ENCODE measurements at places on chromosomes 1 and 21.

GRCh38 chr1:226491093-226491850 lies 57.3 kb upstream of the STUM start:
- no peak for DNase-seq

- DNase-seq, result no peak
Observed at GRCh38 chr1:197304638-197305200, 36.7 kb downstream of the CRB1 start.

GRCh38 chr21:25179116-25179515 lies 428.2 kb downstream of the MRPL39 start:
- DNase-seq, result no peak

GRCh38 chr1:230267338-230268065 lies 158.6 kb downstream of the PGBD5 start:
- DNase-seq, result no peak

DNA sequence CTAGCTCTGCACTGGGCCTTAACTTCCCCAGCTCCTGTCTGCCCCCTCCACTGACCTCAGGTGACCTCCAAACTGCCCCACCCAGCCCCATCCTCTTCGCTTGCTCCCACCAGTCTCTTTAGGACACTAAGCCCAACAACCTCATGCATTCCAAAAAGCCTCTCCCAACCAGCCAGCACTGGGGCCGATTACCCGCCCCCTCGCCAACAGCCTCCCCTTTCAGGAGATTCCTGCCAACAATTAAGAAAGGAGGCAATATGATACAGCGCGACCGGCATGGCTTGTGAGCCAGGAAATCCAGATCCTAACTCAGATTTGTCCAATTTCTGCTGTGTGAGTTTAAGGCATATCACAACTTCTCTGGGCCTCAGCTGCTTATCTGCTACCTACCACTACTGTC lies 14.7 kb downstream of the KANK4 start:
- no peak for DNase-seq

GRCh38 chr1:16127676-16128337 lies 28.1 kb downstream of the EPHA2 start:
- DNase-seq, result no peak

GRCh38 chr21:37547615-37548200 lies 181.1 kb downstream of the DYRK1A start:
- no peak for DNase-seq

DNA sequence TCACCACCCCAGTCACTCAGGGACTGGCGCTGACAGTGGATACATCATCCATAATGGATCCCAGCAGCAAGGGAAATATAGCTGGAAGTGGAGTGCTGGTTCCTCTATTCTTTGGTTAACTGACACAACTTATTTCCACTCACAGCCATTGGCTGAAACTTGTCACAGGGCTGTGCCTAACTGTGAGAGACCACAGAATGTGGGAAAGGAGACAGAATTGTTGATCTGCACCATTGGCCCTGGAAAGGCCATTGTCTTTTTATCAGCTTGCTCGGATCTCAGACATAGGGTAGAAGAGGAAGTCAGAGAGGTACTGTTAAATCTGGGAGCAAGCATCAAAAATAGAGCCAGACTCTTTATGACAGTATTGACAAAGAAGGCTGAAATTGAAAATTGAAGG lies 451.3 kb downstream of the AJAP1 start:
- no peak for DNase-seq

DNA sequence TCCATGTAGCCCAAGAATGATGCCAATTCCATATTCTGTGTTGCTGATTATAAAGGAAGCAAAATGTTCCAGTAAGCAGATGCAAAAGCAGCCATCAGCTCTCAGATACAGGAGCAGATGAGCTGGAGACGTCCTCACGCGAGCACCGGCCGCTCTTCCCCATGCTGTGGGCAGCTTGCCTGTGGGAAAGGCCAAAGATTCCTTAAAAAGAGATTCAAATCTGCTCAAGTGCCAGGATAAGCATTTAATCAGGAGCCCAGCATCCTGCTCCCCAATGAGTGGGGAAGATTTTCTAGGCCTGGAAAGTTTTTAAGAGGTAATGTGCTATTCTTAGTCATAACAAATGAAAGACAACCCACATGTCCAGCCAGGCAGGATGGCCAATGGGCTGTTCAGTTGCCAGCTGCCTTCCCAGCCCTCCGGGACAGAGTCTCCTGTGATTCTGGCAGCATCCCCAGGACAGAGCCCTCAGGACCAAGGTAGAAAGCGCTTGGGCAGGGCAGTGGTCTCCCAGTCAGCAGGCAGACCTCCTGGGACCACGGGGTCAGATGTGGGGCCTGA lies 108.2 kb upstream of the TMPRSS2 start:
- DNase-seq, result no peak

GRCh38 chr1:166952002-166952746 lies 23.2 kb downstream of the ILDR2 start:
- DNase-seq, result no peak

- no peak for DNase-seq
Observed at GRCh38 chr1:3076363-3076740, 7.3 kb downstream of the PRDM16 start.

- no peak for DNase-seq
Observed at GRCh38 chr1:224353975-224354925, 2.4 kb upstream of the CNIH4 start.
